NCI-H1092 (cell line): ENCODE measurements at places on chromosomes 5 and 9.

DNA sequence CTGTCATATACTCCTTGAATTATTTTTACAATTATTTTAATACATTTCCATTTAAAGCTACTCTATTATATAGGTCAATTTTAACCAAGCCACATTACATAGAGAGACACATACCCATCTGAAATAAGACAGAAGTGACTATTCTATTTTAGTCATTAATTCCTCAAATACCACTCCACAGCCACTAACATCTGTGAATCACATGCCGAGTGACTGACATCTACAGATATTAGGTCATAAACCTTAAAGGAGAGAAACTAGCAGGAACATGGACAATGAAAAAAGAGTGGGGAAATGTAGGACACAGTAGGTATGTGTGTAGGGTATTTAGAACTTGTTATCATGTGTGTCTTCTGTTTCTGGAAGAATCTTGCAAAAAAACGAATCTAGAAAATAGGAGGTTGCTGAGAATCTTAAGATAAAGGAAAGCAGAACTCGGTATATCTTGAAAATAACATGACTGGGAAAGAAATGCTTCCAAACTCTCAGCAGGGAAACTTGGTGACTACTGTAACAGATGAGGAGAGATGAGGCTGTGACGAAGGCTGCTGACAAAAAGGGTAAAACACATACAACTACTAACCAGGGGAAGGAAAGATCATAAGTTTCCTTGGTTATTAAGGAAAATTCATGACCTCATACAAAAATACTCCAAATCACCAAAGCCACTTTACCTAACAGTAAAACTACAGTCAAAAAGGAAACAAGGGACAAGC, 84.6 kb downstream of the PLPP1 start:
- no peak for DNase-seq

DNA sequence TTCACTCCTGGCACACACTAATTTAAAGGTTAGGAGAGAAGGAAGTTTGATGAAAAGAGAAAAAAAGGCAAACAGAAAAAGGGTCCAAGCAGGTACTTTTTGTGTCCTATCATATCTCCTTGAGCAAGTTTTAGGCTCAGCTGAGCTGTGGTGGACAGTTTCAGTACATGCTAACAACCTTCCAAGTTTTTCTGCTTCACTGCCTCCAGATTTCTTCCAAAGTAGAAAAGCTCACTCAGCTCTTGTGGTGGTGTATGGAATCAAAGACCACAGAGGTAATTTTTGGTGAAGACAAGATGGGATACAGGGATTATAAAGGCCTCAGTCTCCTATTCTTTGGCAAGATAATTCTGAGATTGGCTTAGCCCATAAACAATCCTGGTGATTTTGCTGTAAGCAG, 921.8 kb downstream of the NR2F1-AS1 start:
- no peak for DNase-seq

- no peak for DNase-seq
Measured at GRCh38 chr9:613771-614347, 227.6 kb upstream of the DMRT1 start.

GRCh38 chr5:64298586-64298985, 132.9 kb downstream of the RNF180 start:
- no peak for DNase-seq

DNA sequence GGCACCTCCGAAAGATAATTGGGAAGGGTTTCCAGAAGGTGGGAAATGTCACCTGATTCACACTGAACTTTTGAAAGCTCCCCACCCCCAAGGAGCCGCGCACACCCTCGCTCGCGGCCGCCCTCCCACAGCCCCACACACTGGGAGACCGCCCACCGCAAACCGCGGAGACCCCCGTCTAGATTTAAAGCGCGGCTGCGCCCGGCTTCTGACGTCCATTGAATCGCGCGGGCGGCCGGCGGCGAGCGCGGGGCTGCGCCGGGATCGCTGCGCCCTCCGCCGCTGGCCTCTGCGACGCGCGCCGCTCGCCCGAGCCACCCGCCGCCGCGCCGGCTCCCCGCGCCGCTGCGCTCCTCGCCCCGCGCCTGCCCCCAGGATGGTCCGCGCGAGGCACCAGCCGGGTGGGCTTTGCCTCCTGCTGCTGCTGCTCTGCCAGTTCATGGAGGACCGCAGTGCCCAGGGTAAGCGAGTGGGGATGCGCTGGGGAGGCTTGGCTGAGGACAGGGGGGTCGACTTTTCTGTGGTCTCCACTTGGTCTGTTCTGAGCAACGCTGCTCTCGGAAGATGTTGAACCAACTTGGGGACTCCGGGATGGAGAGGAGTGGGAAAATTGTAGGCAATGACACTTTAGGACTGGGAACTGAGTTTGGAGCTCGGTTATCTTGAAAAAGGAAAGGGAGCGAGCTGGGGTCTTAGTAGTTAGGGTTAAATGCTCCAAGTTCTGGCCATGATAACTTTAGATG, at the start of gene FST:
Gene FST, plus strand, starts transcription at position 214 of the 743 bp plus-strand sequence. Its CDS starts 163 bp downstream, at position 377.
- no peak for DNase-seq

- no peak for DNase-seq
Measured at GRCh38 chr5:150540615-150541396, 32.9 kb downstream of the NDST1 start.

- no peak for DNase-seq
Measured at GRCh38 chr9:117521293-117521692, 106.4 kb upstream of the ASTN2 start.

GRCh38 chr9:129365196-129365595, 187.1 kb upstream of the IER5L start:
- DNase-seq = no peak
